Heart right ventricle (tissue), 16 donors: ENCODE measurements at places on chromosomes 4 and X. TPM values are rescaled to one million over a fixed set of nuclear protein-coding genes. Genes with fewer than 3 reads are reported as not detected.

The ENPP6 gene
- total RNA-seq = 0.68 TPM

The GLRA2 gene
- not detected for total RNA-seq

The SLITRK2 gene
- 0.36 TPM for total RNA-seq

The SPARCL1 gene
- 235 TPM for total RNA-seq

The CWH43 gene
- not detected for total RNA-seq

The GPRASP1 gene
- total RNA-seq = 7.5 TPM

The EVC gene
- 6.4 TPM for total RNA-seq

The SMIM10 gene
- 6.5 TPM for total RNA-seq

The TRIM60 gene
- total RNA-seq = not detected

The GABRE gene
- total RNA-seq = 39.8 TPM

- DNase-seq = no peak
Measured at GRCh38 chr4:168353746-168354145, 35.2 kb upstream of the DDX60 start.

- no peak for DNase-seq
Measured at GRCh38 chr4:109432203-109432602, 1.4 kb upstream of the SEC24B start.

GRCh38 chrX:46208225-46208854 lies 336.9 kb downstream of the ZNF674 start:
- DNase-seq = no peak

DNA sequence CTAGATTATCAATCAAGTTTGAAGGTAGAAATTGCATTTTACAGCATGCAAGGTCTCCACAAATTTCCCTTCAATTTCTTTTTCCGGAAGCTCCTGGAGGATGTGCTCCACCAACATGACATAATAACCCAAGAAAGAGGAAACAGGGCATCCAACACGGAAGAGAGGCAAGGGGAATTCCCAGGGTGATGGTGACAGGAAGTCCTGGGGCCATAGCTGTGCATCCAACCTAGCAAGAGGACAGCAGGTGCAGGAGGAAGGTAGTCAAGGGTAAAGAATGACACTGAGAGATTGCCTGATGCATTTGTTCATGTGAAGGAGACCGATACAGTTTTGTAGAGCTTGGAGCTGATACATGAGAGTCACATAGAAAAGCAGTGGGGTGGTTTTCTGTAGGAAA lies 115.7 kb upstream of the LSM6 start:
- no peak for DNase-seq

DNA sequence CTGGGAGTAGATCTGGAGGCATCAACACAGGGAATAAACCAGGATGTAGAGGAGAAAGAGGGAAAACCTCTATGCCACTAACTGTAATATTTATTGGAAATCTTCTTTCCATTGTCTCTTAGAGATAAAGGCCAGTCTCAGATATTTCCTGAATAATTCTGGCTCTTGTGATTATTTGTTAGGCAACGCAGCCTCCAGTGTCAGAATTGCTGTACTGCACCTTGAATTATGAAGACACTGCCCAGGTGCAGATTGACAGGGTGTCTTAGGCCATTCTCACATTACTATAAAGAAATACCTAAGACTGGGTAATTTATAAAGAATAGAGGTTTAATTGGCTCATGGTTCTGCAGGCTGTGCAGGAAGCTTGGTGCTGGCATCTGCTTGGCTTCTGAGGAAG lies 100.7 kb upstream of the ZDHHC15 start:
- DNase-seq = no peak

GRCh38 chrX:127519323-127519722 lies 532.9 kb downstream of the ACTRT1 start:
- DNase-seq = no peak

DNA sequence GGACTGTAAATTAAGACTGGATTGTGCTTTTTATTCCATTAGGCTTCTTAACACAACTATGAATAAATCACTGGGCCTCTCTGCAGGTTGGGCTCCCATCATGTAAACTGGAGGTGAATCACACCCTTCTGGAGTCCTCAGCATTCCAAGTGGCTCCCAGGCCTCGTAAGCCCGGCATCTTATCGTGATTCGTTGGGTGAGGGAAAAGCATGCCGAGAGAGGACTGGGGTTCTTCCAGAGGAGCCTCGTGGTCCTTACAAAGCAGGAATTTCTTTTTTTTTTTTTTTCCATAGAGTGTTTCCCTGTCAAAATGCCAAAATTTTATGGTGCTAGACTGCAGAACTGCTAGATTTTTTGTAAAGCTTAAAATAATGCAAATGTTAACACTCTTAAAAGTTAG lies 20.0 kb downstream of the CLDN22 start:
- no peak for DNase-seq

- no peak for DNase-seq
Measured at GRCh38 chrX:17040711-17041110, 94.3 kb downstream of the REPS2 start.

DNA sequence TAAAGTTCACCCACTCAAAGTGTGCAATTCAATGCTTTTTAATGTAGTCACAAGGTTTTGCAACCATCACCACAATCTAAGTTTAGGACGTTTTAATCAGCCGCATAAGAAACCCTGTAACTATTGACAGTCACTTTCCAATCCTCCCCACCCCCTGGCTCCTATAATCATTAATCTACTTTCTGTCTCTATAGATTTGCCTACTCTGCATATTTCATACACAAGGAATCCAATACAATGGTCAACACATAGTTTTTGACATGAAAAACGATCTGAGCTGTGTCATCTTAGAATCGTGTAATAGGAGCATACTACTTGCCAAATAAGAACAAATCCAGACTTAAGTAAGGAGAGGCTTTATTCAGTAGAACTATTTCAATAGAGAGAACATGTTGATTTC lies 47.6 kb downstream of the ANXA3 start:
- DNase-seq = no peak

- no peak for DNase-seq
Measured at GRCh38 chr4:147964266-147964880, 232.5 kb downstream of the ARHGAP10 start.

DNA sequence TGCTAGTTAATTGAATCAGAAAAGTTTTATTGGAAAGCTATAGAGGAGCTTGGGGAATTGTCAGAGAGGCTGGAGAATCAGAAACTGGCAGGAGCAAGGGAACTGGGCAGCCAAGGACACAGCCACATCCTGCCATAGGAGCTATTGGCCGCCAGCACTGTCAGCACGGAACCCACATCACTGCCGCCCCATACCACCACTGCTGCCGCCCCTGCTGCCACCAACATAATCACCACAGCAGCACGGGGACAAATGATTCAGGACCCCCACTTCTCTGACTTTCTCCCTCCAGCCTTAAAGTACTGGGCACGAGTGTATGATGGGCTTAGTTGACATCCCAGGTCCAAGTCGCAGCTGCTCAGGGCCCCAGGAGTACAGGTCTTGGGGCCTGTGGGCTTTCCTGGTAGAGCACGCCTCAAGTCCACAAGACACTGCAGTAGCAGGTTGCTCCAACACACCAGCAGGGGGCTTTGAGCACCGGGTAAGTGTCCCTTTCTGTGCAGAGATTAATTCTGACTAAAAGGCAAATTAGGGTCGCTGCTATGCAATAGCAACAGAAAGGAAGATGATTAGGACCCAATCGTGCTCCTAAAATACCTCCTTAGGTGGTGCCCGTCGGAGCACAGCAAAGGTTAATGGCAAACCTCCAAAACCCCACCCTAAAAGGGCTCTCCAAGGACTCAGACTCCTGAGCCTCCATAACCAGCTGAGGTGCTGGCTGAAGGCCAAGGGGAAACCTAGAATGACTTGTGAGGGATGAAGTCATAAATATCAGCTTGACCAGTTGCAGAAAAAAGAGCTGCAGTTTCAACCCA lies 6.9 kb downstream of the PJA1 start:
- DNase-seq = peak; percentile 41
